ENCODE measurements at places on chromosomes 6 and 20.

GRCh38 chr6:12957321-12958051, 240.9 kb downstream of the PHACTR1 start:
- DNase-seq: peak; percentile 60

DNA sequence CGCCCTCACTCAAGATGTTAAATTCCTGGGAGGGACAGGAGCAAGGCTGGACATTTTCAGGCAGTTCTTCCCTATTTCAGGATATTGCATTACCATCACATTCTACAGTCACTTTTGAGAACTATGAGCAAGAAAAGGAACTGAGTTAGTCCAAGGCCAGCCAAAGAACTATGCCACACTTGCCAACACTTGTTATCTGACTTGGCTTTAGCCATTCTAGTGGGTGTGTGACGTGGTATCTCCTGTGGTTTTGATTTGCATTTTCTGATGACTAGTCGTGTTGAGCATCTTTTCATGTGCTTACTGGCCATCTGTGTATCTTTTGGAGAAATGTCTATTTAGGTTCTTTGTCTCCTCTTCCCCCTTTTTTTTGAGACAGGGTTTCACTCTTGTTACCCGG, 12.0 kb downstream of the XRN2 start:
- peak; percentile 69 for DNase-seq

GRCh38 chr6:150272264-150272975, 96.4 kb upstream of the IYD start:
- DNase-seq: no peak

DNA sequence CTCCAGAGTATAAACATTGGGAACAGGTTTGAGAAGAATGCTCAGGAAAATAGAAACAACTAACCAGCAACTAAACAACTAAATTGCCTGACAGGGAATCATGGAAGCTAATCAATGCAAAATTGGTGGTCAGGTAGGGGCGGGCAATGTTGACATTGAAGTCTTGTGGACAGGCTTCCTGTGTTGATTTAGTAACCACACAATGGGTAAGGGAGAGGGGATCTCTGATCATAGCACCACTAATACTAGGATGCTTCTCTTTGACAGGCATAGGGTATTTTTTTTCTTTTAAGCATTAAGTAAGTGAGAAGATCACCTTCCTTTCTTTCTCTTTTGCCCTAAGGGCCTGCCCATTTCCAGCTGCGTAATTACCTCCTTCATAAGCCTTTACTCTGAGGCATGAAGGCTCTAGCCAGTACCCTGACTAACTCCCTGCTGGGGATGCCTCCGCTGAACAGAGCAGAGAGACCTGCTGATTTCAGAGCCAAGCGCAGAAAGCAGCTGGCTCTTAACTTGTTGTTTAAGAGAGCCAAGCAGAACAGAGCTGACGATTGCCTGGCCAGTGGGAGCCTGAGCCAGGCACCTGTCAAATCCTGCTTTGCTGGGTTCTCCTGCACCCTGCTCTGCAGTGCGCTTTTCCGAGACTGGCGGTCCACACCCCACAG, 118.7 kb downstream of the BMP2 start:
- no peak for DNase-seq

- DNase-seq: no peak
These were observed 7.3 kb upstream of the SIRPG start for GRCh38 chr20:1664911-1665310.

DNA sequence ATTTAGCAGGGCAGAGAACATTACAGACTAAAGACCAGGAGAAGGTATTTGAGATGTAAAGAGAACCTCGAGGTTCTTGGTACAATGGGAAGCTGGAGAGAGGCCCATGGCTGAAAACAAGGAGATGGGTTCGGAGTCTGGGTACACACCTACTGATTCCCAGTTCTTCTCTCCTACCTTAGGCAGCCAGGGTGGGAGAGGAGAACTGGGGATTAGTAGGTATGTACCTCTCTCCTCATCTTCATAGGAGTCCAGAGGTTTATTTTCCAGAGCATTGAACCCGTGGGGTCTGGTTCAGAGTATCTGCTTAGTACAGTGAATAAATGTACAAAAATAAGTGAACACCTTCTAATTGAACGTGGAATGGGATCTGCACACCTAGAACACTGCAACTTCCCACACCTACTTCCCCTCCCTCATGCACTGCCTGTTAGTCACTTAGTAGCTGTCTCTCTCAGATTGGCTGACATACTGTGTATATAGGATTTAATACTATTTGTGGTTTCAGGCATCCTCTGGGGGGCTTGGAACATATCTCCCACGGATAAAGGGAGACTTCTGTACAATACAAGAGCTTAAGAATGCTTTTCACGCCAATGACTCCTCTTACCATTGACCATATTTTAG, 23.5 kb upstream of the NUP153 start:
- DNase-seq: no peak

DNA sequence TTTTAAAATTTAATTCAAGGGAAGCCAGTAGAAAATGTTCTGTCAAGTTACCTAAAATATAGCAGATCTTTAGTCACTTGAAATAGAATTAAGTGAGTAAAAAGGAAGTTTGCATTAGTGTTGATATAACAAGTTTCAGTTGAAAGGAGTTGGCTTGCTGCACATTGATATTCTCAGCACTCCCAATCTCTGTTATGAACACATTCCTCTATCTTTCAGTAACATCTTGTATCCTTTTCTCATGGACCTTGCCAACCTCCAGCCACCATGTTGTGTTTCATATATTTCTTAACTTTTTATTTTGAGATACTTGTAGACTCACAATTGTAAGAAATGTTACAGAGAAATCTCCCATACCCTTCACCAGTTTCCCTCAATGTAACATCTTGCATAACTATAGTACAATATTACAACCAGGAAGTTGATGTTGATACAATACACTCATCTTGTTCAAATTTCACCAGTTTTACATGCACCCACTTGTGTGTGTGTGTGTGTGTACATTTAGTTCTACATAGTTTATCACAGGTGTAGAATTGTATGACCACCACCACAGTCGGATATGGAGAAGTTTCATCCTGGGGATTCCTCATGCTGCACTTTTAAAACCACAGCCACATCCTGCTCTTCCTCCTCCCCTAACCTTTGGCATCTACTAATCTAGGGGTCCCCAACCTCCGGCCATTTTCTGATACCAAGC, 20.2 kb upstream of the PAQR8 start:
- DNase-seq: no peak

GRCh38 chr6:157046776-157047175, 269.6 kb downstream of the ARID1B start:
- no peak for DNase-seq

DNA sequence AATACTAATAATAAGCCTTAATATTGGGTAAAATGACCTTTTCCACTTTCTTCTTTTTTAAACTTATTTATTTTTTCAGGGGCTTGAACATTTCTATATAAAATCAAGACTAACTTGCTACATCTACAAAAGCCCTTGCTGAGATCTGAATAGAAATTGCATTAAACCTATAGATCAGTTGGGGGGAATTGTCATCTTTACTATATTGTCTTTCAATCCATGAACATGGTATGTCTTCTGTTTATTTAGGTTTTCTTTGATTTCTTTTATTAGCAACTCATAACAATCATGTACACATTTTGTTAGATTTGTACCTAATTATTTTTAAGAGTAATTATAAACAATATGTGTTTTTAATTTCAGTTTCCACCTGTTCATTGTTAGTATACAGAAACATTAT, 96.4 kb upstream of the SLC22A23 start:
- no peak for DNase-seq

- no peak for DNase-seq
These were observed 46.3 kb upstream of the IYD start for GRCh38 chr6:150322466-150322871.

- DNase-seq: no peak
These were observed 35.6 kb upstream of the RPS6KA2 start for GRCh38 chr6:166662690-166663089.

GRCh38 chr6:142013287-142013686, 119.4 kb upstream of the GJE1 start:
- DNase-seq: peak; percentile 28

DNA sequence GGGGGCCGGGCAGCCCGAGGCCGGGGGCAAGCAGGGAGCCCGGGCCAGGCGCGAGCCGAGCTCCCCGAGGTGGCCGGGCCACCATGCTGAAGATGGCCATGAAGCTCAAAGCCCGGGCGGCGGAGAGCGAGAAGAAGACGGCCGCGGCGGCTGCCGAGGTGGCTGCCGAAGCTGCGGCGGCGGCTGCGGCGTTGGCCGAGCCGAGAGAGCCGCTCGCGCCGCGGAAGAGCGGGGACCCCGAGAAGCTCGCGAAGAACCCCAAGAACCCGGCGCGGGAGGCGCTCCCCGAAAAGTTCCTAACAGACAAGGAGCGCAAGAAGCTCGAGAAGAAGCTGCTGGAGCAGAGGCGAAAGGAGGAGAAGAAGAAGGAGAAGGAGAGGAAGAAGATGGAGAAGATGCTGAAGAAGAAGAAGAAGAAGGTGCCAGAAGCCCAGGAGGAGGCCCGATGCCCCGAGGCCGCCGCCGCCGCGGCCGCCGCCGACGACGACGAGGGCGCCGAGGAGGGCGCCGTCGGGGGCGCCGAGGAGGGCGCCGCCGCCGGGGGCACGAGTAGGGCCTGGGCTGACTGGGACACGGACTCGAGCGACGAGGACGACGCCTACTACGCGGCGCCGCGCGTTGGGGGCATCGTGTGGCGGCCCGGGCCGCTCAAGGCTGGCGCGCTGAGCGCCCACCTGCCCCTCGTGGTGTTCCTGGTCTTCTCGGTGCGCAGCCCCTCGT, 37.4 kb downstream of the GNAS start:
- no peak for DNase-seq

Measured in MG63 (cell line).